AG08395 (cell line): ENCODE measurements at places on chromosomes 2 and 18.

DNA sequence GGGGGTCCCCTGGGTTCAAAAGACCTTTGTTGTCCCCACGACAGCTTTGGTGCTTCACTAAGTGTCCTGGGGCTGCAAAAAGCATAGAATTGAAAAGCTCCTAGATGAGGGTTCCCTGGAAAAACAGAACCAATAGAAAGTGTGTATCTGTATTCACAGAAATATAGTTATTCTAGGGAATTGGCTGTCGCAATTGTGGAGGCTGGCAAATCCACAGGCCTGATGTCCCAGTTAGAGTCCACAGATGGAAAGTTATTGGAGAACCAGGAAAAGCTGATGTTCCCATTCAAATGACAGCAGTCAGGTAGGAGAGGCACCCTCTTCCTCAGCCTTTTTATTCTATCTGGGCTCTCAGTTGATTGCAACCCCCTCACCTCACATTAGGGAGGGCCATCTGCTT is 65.5 kb downstream of the LONRF2 start:
- DNase-seq = no peak

DNA sequence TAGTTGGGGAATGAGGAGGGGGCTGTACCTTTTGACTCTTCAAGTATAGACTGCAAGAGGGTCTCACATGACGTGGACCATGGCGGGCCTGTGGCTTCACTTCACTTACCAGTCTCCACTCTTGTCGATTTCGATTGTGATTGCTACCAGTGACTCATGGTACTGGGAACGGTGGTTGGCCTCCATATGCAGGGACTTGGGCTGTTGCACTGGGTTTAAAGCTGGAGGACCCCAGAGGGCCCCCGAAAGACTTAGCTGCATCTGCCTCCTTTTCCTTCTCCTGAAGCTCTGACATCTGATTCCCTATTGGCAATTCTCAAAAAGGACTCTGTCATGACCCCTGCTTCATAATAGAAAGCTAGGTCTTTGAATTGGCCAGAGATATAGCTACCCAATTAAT is 43.4 kb downstream of the HK2 start:
- DNase-seq = no peak

- DNase-seq = no peak
Observed at GRCh38 chr2:177164131-177164530, 48.5 kb upstream of the HNRNPA3 start.

DNA sequence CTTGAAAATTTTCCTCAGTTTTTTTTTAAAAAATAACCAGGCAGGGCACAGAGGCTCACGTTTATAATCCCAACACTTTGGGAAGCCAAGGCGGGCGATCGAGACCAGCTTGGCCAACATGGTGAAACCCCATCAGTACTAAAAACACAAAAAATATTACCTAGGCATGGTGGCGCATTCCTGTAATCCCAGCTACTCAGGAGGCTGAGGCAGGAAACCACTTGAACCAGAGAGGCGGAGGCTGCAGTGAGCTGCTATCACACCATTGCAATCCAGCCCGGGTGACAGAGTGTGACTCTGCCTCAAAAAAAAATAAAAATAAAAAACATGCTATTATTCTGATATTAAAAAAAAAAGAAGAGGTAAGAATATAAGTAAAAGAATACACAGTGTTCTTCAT is 191.0 kb downstream of the ZEB2 start:
- DNase-seq = no peak

- no peak for DNase-seq
Observed at GRCh38 chr2:174771136-174771535, 6.9 kb upstream of the CHRNA1 start.

- peak; percentile 18 for DNase-seq
Observed at GRCh38 chr2:157732596-157732995, 103.9 kb upstream of the ACVR1C start.

- no peak for DNase-seq
Observed at GRCh38 chr18:76970770-76971559, 148.6 kb downstream of the ZNF236 start.

GRCh38 chr18:74789078-74789477 is 191.4 kb downstream of the ZNF407 start:
- DNase-seq = no peak

GRCh38 chr2:135473567-135473966 is 57.5 kb downstream of the ZRANB3 start:
- peak; percentile 24 for DNase-seq
